Fibroblast of the aortic adventitia (primary cell): ENCODE measurements at places on chromosomes 3 and 15. TPM values are rescaled to one million over a fixed set of nuclear protein-coding genes. Genes with fewer than 3 reads are reported as not detected.

The CRTAP gene
- total RNA-seq, result 109 and 323 TPM in 2 replicates

The DPH3 gene
- total RNA-seq, result 4.5 and 33.4 TPM in 2 replicates

The USP19 gene
- total RNA-seq, result 23.7 and 36.0 TPM in 2 replicates

The ABTB1 gene
- 8.2 and 19.5 TPM in 2 replicates for total RNA-seq

The TYRO3 gene
- total RNA-seq, result 8.0 and 20.2 TPM in 2 replicates

The GRM7 gene
- 0.09 TPM in 1 of 2 replicates, not detected in the other for total RNA-seq

The KBTBD12 gene
- under 0.01 TPM in 1 of 2 replicates, not detected in the other for total RNA-seq

The ACAD9 gene
- 40.9 and 46.0 TPM in 2 replicates for total RNA-seq

DNA sequence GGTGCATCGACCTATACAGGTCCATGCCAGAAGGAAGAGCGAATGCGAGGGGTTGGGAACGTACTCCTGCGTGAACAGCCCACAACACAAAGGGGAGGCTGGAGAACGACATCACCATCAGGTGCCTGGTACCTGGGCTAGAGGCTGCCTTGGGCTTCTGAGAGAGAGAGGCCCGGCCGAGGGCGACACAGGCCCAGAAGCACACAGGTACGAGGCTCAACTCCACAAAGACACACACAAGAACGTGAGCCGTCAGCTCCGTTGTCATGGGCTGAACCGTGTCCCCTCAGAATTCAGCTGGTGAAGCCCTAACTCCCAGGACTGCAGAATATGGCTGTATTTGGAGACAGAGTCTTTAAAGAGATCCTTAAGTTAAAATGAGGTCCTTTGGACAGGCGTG is 134.3 kb downstream of the ATP10A start:
- DNase-seq, result no peak

DNA sequence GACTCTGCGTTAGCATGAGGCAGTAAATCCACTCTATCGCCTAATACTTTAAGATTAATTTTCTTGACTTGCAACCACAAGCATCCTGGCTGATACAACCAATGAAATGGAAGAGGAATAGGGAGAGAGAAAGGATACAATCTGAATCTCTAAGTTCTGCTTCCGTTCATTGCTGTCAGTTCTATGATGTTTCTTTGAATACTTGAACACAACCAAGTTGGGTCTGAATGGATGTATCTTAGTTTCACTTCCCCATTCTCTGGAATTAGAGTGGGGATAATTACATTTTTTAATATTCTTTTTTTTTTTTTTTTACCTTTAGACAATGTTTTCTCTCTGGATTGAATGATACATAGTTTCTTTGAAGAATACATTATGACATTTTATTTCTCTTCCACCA is 22.9 kb downstream of the PDE8A start:
- no peak for DNase-seq

GRCh38 chr3:16311960-16312451 is 47.0 kb downstream of the OXNAD1 start:
- DNase-seq, result peak; percentile 82

DNA sequence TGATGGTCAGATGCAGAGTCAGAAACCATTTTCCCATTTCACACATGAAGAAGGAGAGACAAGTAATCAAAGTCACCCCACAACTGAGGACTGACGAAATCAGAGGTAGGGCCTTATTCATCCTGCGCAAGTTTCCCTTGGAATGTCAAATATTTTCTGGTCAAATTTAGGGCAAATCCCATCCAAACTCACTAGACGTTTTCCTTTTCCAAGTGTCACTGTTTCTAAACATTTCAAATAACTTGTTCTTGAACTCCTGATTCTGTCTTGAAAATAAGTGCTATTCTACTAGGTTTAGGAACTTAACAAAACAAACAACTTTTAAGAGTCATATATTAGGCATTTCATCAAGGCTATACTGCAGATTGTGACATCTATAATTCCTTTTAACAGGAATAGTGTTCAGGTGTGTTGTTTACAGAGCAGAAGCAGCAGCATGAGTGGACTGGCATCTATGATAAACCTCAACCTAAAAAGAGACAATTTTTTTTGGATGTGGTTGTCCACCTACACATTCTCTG is 40.7 kb downstream of the SUMF1 start:
- peak; percentile 25 for DNase-seq

- peak; percentile 37 for DNase-seq
These were observed 47.0 kb downstream of the DHX30 start for GRCh38 chr3:47849699-47850563.

DNA sequence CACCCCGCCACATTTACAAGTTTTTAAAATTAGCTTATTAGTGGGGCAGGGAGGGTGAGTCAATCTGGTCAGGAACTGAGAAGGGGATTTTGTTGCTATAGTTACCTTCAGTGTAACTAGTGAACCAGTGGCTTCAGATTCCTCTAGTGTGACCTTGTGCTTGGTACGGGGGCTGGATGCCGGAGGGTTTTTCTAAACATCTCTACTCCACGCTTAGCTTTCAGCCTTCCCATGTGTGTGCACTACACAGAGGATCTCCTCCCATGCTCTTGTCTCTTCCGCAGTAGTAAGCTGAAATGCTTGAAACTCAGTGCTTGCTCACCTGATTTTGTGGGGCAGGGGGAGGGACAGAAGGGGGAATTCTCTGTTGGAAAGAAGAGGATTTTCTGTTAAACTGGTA is 67.9 kb upstream of the AKAP13 start:
- DNase-seq, result no peak

DNA sequence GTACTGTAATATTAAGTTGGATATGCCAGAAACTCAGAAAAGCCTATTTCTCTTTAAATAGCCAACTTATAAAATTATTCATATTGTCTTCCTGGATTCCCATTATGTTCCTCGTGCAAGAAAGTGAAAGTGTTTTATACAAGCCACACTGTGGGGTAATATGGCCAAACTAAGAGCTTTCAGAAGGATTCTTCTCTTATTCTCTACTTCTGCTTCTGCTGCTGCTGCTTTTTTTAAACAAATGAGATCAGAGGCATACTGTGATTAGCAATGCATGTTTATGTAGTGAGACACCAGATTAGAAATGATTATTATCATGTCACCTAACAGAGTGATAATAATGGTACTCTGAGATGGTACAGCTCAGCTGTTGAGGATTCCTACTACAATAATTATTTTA is 1026.5 kb upstream of the CFAP20DC start:
- no peak for DNase-seq

DNA sequence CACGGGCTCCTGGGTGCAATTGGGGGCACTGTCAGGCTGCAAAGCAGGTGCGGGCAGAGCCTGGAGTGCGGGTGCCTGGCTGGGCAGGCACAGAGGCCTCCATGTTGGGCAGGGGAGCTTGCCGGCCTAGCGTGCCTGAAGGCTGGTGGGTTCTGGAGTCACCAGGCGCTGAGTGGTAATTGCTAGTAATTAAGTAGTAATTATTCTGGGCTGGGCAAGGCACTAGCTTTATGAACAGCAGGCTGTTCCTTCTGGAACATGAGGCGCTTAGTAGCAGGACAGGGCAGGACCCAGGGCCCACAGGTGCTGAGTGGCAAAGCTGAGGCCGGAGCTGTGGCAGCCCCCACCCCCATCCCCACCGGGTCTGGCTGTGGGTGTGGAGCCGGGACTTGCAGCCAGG is 25.3 kb downstream of the PLXNA1 start:
- no peak for DNase-seq

DNA sequence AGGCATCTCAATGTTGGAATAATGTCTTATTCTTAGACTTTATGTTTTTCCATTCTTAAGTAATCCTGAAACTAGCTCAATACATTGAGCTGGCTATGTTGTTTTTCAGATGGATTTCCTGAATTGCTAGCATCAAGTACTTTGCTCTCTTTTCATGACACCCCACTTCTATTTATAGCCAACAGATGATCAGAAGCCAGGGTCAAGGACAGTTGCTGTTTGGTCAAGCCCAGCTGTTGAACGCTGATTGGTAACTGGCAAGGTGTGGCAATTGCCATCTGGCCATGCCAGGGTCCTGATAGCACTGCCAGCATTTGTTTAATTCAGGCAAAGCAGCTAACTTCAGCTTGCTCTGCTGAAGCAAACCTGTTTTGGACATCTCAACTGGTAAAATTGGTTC is 46.2 kb upstream of the PLCL2 start:
- DNase-seq, result no peak

DNA sequence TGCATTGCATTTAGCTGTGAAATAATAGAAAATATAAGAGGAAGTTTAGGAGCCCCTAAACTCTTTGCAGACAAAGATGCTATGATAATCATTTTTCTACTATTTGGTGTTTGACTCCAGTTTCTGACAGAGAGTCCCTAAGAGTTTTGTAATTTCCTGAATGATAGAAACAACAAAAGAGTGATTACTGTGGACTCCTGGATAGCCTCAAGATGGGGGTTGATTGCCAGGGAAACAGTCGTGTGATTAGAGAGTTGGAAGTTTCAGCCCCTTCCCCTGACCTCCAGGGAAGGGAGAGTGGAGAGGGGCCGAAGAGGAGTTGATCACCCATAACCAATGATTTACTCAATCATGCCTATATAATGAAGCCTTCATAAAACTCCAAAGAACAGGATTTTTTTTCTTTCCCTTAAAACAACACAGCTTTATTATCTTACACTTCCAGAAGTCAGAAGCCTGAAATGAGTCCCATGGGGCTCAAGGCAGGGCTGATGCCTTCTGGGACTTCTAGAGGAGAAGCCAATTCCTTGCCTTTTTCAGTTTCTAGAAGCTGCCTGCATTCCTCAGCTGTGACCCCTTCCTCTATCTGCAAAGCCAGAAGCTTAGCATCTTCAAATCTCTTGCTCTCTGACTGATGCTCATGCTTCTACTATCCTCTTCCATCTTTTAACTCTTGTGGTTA is 292.3 kb upstream of the ZPLD1 start:
- DNase-seq, result peak; percentile 60

DNA sequence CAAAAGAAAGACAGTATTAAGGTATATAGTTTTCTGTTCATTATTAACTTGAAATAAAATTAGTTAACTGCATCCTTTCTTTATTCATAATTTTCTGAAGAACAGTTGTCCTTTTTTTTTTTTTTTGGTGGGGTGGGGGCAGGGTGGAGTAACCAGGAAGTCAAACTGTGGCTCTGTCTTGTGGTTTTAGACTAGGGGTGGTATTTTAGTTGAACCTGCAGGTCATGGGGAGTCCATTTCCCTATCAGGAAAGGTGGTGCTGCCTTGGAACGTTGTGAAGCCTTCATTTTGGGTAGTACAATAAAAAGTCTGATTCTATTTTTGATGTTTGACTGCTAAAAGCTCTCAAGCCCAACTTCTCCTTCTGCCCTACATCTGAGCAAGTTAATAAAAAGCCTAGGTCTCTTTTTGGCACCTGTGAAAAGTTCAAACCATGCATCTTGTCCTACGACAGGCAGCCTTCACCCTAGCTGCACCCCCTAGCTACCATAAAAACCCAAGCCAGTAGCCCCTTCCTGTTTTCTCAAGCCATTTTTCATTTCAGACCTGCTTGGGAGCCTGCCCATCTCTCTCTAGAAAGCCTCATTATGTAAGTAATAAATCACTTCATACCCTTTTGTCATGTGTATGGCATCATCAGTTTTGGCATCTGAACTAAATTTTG is 31.2 kb upstream of the RIOX2 start:
- no peak for DNase-seq

DNA sequence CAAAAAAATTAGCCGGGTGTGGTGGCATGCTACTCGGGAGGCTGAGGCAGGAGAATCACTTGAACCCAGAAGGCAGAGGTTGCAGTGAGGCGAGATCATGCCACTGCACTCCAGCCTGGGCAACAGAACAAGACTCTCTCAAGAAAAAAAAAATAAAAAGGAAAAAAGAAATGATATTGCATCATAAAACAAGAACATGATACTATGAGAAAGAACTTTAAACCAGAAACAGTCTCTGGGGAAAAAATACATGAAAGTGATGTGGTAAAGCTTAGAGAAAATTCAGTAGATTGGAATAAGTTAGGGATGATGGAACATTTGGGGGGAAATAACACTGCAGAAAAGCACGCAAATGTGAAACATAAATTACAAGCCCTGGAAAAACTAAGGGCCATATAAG is 54.7 kb downstream of the CRYGS start:
- DNase-seq, result no peak

GRCh38 chr3:126897943-126898342 is 85.0 kb upstream of the PLXNA1 start:
- no peak for DNase-seq

DNA sequence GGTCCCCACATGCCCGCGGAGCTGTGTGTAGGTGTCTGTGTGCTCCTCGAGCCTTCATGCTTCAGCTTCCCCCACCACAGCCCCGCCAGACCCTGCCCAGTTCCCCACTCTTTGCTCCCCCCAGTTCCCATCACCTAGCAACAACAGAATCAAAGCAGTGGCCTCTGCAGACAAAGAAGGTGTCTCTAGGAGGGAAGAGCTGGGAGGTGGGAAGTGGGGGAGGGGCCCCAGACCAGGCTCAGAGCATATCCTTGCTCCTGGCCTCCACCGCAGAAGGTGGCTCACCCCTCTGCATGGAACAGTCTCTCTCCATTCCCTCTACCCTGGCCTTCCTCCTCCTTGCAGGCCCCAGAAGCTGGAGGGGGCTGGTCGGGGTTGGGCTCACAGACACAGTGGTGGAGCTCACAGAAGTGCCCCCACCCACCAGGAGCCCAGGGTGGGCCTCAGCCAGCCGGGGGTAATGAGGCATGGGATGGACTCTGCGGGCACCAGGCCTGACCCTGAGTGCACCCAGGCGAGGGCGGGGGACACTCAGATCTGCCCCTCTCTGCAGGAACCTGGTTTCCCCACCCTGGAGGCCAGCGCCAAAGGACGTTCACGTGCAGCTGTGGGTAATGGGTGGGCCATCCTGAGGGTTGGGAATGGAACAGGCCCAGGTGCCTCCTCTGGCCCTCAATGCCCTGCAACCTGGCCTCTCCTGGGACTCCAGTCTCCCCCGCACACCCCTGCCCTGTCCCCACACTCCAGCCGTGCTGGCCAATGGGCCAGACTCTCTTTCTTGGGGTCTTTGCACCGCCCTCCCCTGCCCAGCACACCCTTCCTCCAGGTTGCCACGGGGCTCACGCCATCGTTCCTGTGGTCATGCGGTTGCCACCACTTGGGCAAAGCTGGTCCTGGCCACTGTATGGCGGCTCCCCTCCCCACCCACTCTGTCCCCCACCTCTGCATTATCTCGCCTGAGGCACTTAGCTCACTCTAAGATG is 53.4 kb downstream of the TPRA1 start:
- DNase-seq, result no peak

GRCh38 chr15:65395567-65396202 is 17.9 kb upstream of the IGDCC3 start:
- DNase-seq, result no peak

- peak; percentile 44 for DNase-seq
These were observed 195.2 kb upstream of the DPPA4 start for GRCh38 chr3:109532257-109533216.

DNA sequence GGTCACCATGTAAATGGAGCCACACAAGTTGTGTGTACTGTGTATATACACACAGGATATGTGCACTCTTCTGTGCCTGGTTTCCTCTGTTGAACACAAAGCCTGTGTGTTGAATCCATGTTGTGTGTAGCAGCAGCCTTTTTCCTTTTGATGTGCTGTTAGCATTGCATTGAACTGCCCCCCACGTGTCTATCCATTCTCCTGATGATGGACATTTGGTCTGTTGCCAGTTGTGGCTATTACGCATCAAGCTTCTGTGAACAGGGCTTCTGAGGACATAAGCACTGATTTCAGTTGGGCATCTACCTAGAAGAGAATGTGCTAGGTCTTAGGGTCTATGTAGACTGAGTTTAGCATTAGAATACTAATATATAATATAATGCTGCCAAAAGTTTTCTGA is 77.4 kb downstream of the LSM3 start:
- DNase-seq, result no peak
